Activated CD4-positive, alpha-beta T cell treated with anti-CD3 and anti-CD28 coated beads, Interleukin-2, amount 50 U/mL, for 1 hour (primary cell): ENCODE measurements at places on chromosomes 2 and 18.

- DNase-seq, result no peak
These were observed 158.2 kb upstream of the CCDC150 start for GRCh38 chr2:196481324-196481697.

- DNase-seq, result no peak
These were observed 9.8 kb downstream of the CGREF1 start for GRCh38 chr2:27109083-27109482.

GRCh38 chr2:182522972-182523473, 96.2 kb upstream of the PDE1A start:
- no peak for DNase-seq

GRCh38 chr18:24006712-24007313, 7.7 kb upstream of the TTC39C start:
- no peak for DNase-seq

- no peak for DNase-seq
These were observed 92.3 kb upstream of the PKDCC start for GRCh38 chr2:41955316-41956043.

DNA sequence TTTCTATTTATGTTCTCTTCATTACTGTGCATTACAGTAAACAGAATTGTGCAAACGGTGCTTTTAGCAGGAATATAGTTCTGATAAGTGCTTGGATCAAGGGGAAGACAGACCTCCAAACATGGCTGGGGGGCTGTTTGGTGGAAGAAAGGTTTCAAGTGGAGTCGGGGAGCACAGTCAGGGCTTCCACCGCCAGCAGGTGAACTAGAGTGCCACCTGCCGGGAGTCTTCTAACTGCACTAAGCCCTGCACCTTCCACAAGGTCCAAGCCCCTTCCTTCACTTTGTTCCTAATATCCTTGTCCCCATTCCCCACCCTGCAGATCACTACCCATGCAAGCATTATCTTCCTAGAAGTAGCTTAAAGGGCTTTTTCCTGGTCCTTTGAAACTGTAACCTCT, 11.1 kb downstream of the ONECUT2 start:
- no peak for DNase-seq

DNA sequence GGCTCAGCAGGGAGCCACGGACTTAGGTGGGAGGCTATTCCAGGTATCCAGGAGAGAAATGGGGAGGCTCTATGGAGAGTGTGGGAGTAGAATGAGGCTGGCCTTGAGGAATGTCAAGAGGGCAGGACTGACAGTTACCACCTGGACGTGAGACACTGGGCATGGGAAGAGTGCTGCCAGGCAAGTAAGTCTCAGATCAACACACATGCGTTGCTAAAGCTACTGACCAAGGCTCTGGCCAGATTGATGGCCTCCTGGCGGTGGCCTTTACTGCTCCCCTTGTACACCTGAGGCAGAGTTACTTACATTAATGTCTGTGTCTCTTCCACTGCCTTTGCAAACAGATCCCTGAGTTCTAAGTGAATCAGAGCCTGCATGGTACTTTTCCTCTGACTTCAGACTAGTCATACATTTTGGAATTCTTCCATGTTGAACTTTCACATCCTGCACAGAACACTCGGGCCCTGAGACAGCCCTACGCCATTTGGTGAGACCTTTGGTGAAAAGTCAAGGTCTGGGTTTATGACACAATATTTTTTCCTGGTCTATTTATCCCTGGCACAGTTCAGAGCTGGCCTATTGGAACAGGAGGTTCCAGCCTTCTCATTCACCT, 398.8 kb upstream of the TRIB2 start:
- DNase-seq, result no peak

DNA sequence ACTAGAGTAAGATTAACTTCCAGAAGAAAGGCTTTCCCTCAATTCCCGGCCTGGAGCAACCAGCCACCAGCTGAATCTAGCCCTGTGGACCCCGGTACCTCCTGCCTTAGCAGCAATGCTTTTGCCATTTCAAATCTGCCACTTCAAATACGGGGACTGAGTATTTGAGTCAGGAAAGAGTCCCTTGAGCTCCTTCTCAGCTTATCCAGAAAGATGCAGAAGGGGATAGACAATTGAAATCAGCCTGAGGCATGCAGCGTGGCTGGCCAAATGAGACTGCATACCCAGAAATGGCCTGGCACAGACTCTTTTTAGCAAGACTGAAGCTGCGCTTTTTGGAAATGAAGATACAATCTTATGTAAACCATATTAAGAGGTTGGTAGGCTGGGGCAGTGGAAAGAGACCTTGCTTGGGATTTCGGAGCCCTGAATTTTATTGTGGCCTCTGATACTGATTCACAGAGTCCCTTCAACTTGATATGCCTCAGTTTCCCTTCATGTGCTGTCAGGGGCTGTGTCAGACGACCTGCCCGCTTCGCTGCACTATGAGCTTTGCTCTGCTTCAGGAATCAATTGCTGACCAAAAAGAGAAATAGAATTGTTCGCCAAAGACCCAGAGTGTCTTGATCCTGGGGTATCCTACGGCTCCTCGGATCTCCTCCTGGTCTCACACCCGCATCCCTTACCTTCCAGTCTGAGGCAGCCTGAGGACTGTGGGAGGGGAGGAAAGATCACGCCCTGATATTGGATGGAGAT, 1.0 kb downstream of the MATN3 start:
- DNase-seq, result no peak

DNA sequence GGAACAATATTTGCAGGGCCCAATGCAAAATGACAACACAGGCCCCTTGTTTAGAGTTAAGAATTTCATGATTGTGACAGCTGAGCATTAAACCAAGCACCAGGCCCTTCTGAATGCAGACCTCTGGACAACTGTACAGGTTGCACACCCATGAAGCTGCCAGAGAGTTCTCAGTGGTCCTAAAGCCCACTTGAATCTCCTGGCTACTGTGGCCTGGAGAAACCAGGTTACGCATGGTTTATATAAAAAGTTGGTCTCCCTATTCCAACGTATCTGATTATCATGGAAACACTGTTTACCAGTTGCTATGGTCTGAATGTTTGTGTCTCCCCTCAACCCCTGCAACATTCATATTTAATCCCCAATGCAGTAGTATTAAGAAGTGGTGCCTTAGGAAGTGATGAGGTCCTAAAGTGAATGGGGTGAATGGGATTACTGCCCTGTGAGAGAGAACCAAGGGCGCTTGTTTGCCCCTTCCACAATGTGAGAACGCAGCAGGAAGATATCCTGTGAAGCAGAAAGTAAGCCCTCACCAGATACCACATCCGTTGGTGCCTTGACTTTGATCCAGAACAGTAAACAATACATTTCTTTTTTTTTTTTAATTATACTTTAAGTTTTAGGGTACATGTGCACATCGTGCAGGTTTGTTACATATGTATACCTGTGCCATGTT, 48.0 kb upstream of the ANXA4 start:
- DNase-seq, result peak; percentile 35

GRCh38 chr2:31013301-31013700, 124.9 kb downstream of the GALNT14 start:
- no peak for DNase-seq

DNA sequence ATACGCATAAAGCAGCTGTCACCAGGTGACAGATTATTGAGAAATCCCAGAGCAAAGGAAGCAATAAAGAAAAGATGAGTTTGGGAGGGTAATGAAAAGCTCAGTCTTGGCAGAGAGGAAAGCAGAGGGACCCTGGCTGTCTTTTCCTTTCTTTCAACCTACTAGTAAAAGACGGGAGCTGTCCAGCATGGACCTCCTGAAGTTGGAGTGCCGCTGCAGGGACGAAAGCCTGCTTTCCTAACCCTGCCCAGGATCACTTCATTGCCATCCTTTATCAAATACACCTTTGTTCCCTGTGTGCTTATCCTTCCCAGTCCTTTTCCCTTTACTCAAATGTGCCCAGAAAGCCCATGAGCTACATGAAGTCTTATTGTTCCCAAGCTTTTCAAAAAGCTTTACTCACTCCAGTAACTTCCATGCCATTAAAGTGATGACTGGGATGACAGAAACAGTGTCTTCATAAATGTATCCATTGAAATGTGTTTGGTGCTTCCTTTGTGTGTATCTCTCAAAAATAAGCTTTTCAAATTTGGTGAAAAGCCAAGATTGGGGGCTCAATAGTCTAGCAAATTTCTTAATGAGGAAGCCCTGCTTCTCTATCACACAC, 3.7 kb upstream of the SPR start:
- peak; percentile 23 for DNase-seq

DNA sequence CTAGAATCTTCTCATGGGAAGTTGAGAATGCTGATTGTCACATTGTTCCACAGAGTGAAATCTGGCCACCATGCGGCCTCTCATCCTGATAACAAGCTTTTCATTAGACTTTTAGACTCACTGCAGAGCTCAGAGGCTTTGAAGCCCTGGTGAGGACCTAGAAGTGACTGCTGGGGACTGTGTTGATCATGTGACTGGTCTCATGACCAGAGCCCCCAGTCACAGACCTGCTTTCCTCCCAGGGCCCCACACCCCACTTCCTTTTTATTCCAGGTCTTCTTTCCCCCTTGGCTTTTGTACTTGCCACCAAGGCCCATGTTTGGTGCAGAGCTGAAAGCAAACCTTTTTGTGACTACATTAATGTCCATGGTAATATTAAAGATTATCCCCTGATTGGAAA, 45.2 kb downstream of the PRKCE start:
- DNase-seq, result no peak

- DNase-seq, result no peak
These were observed 186.1 kb downstream of the ZFP36L2 start for GRCh38 chr2:43040084-43040854.

GRCh38 chr2:172763079-172763478, 27.4 kb downstream of the RAPGEF4 start:
- DNase-seq, result no peak

DNA sequence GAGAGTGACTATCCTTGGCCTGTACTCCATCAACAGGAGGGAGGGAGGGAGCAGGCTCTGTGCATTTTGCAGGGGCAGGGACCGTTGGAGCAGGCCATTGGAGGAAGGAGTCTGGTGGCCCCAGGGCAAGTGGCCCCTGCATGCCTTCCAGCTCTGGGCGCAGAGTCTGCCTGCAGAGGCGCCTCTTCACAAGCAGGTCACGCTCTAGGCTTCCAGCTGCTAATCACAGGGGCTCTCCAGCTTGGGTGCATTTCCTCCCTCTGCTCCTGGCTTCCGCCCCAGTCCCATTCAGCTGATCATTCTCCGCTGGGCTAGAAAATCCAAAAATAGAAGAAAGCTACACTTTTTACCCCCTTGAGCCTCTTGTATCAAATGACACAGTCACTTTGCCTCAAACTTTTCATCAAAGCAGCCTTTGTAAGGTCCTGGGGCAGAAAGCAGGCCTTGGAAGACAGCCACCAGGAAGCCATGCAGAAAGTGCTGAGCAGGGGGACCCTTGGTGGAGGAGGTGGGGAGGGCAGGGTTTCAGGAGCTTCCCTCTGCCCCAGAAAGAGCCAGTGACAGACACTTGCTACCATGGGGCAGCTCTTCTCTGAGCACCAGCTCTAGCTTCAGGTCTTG, 11.3 kb downstream of the TMEM247 start:
- DNase-seq, result no peak

GRCh38 chr2:177430411-177430810, 37.8 kb downstream of the AGPS start:
- DNase-seq, result no peak

DNA sequence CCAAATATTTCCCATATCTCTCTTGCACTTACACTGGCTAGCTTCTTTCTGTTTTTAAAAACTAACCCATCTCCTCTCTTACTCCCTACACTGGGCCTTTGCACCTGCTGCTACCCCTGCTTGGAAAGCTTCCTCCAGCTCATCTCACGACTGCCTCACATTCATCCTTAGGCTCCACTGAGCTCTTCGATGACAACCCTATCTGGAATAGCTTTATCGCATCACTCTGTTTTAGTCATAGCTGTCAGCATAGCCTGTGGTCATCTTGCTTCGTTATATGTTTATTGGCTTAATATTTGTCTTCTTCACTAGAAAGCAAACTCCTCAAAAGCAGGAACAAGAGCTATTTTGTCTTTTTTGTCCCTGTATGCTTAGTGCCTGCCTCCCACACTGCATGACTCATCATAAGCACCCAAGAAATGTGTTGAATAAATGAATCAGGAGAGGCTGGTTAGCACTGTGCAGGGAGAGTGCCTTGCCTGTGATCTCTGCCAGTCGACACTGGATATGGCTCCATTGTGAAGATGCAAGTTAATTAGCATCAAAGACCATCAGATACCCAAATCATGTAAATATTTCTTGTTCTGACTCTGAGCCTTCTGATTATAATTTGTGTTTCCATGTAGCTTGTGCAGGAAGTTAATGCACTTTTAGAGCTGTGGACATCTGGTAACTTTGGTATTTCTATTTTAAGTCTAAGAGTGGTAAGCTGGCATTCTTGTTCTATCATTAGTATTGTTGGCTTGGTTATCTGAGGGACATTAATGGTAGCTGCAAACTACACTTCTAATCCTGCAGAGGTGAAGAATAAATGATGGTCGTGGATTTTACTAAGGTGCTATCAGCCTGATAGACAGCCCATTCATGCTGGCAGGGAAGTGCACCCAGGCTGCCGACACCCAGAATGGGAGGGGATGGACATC, 10.3 kb upstream of the DYTN start:
- DNase-seq, result no peak

- no peak for DNase-seq
These were observed 57.3 kb downstream of the CPO start for GRCh38 chr2:206996556-206997065.

- DNase-seq, result no peak
These were observed 95.9 kb upstream of the HDAC4 start for GRCh38 chr2:239496700-239497099.

- DNase-seq, result no peak
These were observed 19.8 kb upstream of the TCF4 start for GRCh38 chr18:55607773-55608172.

GRCh38 chr18:74849301-74849700, 251.6 kb downstream of the ZNF407 start:
- no peak for DNase-seq

DNA sequence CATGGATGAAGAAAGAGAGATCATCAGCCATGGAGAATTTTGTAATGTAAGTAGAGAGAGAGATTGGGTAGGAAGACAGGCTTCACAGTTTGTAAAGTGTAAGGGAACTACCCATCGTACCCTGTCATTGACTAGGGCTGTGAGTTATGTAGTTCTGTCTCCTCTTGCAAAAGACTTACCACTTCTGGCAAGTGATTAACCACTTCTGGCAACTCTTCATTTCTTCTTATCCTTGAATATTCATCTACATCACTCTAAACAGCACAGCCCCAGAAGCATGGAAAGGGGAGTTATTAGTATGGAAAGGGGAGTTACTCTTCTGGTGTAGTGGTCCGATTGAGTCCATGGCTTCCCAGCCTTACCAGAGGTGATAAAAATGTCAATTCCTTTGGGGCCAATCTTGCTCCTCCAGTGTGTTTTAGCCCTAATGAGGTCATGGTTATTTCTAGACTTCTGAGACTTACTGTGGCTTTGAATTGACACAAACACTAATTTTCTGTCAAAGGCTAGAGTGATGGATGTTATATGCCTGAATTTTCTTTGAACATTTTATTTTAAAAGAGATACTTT, 52.0 kb downstream of the STAT1 start:
- DNase-seq, result no peak

GRCh38 chr2:72222829-72223564, 75.3 kb upstream of the CYP26B1 start:
- DNase-seq, result no peak

- DNase-seq, result peak; percentile 8
These were observed 30.3 kb downstream of the SP3 start for GRCh38 chr2:173934895-173935294.

- no peak for DNase-seq
These were observed 39.2 kb downstream of the PID1 start for GRCh38 chr2:229231885-229232284.
